Glutamatergic neuron (in vitro differentiated cells): ENCODE measurements at places on chromosomes 12 and 14.
A peak's percentile ranks its signal among the peaks of the same experiment; 100 is the strongest.

GRCh38 chr14:51677738-51678137 is 26.0 kb downstream of the FRMD6 start:
- no peak for DNase-seq

- DNase-seq: no peak
Measured at GRCh38 chr14:77598366-77599070, 17.9 kb downstream of the SPTLC2 start.

DNA sequence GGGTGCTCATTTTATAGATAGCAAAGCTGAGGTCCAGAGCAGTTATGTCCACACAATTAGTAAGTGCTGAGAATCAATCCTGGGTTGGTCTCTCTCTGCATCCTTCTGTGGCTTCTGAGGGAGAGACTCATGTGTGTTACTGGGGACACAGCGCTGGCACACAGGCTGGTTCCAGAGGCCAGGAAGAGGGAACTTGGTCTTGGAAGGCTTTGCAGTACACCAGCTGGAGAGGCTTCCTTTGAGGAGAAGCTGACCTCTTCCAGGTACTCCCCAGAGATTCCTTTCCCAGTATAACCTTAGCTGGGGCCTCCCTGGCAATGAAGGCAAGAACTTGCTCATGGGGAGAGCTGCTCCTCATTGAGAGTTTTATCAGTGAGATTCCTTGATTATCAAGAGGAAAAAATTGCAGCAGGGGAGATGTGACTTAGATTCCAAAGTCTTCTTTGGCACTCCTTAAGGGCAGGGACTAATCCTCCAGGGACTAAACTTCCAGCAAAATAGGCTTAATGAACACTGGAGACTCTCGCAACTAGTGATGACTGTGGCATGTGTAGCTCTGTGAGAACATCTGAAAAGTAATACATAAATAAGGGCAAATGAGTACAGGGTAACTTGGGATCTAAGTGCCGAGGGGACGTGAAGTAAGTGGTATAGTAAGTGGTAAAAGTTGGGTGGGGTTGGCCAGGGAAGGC is 13.9 kb upstream of the KRT80 start:
- DNase-seq: no peak

- no peak for DNase-seq
Measured at GRCh38 chr14:23895480-23895879, 58.1 kb upstream of the DHRS4 start.

- DNase-seq: no peak
Measured at GRCh38 chr12:52637299-52637698, 14.7 kb downstream of the KRT2 start.

DNA sequence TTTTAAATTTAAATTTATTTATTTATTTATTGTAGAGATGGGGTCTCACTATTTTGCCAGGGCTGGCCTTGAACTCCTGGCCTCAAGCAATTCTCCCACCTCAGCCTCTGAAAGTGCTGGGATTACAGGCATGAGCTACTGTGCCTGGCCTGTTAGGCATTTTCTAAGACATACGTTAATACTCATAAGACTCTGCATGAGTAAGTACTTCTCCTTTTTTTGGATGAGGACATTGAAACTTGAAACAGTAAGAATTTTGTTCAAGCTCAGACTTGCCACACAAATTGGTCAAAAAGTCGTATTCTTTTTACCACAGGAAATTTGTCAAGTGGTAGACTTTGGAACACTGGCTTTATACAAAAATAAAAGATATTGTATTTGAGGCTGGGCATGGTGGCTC is 187.4 kb upstream of the RASSF8 start:
- no peak for DNase-seq

- no peak for DNase-seq
Measured at GRCh38 chr14:94177806-94178205, 3.7 kb downstream of the PPP4R4 start.

- DNase-seq: no peak
Measured at GRCh38 chr12:14935031-14935430, 3.3 kb downstream of the ERP27 start.

DNA sequence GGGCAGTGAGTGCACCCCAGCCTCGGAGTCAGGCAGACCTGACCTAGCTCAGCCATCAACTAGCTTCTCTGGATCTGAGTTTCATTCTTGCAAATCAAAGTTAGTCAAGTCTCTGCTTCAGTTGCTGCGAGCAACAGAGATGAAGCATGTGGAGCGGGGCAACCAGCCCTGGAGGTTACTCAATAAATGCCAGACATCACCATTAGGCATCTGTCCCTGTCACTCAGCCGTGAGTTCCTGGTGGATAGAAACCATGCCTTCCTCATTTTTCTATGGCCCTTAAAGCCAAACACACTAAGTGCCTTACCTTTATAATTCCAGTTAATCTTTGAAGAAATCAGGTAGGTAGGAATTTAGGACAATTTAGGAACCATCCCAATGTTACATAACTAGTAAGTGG is 19.3 kb downstream of the RFX4 start:
- DNase-seq: no peak

- DNase-seq: no peak
Measured at GRCh38 chr12:97017213-97017612, 110.2 kb downstream of the NEDD1 start.

- DNase-seq: no peak
Measured at GRCh38 chr12:30197392-30198057, 413.8 kb upstream of the TMTC1 start.

- DNase-seq: peak; percentile 35
Measured at GRCh38 chr12:75853626-75854025, 177.9 kb downstream of the PHLDA1 start.

GRCh38 chr12:14260011-14260993 is 105.2 kb upstream of the ATF7IP start:
- peak; percentile 86 for DNase-seq

DNA sequence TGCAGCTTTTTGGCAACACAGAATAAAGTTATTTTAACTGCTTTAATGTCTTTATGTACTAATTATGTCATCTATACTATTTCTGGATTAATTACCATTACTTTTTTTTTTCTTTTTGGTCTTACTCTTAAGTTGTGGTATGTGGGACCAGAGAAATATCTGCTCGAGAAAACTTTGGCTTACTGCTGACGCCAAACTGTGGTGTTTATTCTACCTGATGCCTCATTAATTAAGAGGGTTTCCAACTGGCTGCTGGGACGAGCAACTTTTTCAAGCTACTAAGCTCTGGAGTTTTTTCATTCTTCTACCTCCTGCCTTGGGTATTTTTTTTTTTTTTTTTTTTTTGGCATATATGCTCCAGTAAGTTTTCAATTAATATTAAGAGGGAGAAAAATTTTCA is 1257.5 kb downstream of the FSCB start:
- no peak for DNase-seq

GRCh38 chr12:97425380-97425779 is 37.2 kb upstream of the RMST start:
- no peak for DNase-seq

DNA sequence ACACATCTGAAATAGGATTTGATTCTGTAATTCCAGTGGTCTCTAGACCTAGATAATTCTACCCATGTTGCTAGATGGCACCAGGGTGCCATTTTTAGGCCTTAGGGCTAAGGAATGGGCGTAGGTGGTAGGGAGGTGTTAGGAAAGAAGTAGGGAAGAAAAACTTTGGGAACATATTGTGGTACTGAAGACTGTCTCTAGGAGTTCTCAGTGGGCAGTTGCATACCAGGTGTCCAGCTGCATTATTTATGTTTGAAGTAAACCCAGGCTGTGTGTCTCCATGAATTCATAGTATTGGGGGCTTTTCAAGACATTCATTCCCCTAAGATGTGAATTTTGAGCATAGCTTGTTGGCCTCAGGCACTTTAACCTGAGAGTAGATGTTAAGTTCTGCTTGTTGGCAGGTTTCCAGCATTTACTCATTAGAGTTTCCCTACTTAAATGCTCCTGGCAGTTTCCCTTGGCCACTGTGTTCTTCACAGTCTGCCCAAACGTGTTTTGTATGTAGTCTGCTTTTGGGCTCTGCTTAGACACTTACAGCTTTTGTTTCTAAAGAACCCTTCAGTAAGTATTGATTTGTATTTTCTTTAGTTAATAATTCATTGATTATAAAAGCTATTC is 31.5 kb upstream of the CCT2 start:
- no peak for DNase-seq

DNA sequence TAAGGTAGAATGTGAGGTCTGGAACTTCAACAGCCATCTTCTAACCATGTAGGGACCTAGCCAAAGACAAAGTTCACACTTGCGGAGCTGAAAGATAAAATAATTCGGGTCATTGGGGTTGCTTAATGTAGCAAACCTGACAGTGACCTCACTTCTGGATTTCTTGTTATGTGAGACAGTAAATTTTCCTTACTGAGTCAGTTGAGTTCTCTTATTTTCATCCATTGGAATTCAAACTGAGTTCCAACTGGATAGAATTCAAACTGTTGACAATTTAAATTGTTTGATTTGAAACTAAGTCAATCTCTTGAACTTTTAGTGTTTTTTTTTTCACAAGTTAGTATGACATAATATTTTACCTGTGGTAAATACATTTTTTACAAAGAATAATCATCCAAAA is 406.5 kb downstream of the ADAMTS20 start:
- DNase-seq: no peak

- DNase-seq: no peak
Measured at GRCh38 chr12:2251526-2252209, 198.9 kb downstream of the CACNA1C start.

- no peak for DNase-seq
Measured at GRCh38 chr12:104682790-104683279, 226.1 kb downstream of the CHST11 start.

- no peak for DNase-seq
Measured at GRCh38 chr12:49483619-49484018, 55.2 kb upstream of the KCNH3 start.

DNA sequence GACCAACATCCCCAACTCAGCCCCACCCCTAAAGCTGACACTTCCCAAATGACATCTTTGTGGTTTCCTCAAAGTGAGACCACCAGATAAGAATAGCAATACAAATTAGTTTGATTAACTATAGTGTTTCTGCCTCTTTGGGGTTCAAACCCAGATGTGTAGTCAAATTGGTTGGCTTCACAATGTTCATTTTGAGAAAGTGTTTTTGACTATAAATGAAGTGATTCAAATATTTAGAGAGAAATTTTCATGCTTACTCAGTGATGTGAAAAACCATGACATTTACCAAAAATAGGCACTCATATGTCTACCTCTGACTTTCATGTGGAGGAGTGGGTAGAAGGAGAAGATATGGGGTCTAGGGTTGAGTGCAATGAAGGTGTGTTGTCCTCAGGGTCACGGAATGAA is 218.4 kb downstream of the BCAT1 start:
- DNase-seq: no peak

GRCh38 chr12:89228491-89228890 is 123.8 kb downstream of the DUSP6 start:
- DNase-seq: no peak

- no peak for DNase-seq
Measured at GRCh38 chr12:25208554-25208953, 13.5 kb downstream of the ETFRF1 start.

DNA sequence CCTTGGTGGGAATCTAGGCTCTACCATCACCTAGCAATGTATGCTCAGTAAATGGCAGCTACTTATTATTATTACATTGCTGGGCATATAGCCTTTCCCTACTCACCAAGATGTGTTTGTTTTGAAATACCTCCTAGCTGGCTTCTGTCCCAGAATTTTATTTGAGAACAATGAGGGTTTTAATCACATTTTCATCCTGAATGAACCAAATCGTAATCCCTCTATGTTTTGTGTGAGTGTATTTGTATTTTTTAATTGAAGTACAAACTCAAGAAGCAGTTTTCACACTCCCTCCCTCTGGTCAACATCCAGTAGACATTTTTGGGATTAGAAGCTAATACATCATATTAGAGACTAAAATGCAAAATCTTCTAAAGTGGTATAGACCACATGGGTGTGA is 7.6 kb downstream of the SLC7A8 start:
- DNase-seq: no peak

DNA sequence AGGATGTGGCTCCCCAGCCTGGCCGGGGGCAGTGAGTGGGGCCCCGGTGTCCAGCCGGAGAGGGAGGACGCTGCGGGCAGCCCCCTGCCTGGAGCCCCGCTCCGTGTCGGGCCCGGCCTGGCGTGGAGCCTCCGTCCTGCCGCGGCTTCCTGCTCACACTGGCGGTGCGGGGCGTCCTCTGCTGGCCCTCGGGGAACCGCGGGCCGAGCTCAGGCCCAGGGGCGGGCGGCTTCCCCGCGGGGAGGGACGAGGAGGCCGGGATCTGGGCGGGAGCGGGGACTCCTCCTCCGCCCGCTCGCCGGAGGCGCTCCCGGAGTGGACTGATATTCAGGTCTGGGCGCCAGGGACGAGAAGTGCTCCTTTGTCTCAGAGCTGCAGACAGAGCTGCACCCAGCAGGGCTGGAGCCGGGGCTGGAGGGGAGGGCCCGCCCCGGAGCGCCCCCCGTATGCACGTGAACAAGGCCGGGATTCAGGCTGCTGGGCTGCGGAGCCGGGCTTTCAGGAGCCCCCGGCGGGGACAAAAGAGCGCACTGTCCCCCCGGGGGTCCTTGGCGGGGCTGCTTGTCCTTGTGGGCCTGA is 2.2 kb downstream of the MMP17 start:
- peak; percentile 86 for DNase-seq

DNA sequence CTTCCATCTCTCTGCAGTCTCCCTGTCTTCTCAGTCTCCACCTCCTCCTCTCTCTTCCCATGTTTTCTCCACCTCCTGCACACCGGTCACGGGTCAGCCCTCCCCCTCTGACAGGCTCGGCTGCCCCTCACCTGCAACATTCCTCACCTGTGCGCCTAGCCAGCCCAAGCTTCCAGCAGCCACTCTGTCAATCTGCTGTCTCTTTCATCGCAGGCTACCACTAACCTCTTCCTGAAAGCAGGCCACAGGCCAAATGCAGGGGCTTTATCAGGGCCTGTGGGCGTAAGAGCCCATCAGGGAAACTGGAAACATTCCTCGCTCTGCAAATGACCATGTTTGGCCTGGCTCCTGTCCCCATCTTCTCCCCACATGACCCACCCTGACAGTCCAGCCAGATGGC is 34.5 kb downstream of the CMKLR1 start:
- DNase-seq: no peak

DNA sequence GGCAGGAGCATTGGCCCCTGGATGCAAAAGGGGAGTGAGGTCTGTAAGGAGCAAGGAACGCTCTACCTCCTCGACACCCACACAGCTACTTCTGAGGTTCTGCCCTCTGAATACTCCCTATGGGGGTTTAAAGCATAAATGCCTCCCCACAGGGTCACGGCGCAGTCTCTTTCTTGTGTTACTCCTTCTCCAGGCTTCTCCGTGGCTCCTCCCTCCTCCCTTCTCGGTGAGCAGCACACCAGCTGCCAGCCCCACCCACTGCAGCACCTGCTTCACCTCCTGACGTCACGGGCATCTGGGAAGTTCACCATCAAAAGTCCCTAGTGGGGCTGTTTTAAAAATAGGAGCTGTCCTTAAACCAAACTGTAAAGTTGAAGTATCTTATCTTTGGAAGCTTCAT is 67.3 kb downstream of the SPTB start:
- peak; percentile 54 for DNase-seq
